NB4 (cell line): ENCODE measurements at places on chromosomes 4 and X.

DNA sequence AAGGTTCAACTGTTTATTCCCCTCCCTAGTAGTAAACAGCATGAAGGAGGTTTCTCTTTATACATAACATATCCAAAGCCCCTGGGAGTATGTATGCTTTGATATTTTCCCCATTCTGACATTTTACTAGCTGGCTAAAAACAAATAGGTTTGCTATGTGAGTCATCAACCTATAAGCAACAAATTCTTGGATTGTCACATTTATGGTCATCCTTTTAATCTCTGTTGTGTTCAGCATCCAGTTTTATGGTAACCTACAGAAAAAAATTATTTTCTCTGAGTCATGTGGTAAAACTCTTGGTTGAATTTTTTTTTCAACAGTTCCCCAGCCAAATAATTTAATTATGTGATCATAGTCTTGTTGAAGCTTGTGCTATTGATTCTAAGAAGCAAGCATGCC lies 734.1 kb downstream of the ADGRL3 start:
- DNase-seq = no peak

DNA sequence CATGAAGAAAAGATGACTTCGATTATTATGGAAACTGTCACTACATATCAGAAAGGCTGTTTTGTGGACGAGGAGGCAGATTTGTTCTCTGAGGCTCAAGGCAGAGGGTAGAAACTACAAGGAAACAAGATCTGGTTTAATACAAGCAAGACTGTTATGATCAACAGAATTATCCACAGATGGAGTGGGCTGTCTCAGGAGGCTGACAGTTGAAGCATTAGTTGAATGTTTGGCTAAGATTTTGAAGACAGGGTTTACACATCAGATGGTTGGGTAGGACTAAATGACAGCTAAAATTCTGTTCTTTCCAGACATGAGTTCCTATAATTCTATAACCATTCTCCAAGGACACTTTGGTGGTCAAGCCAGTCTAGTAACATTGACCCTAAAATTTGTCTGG lies 49.8 kb downstream of the LDOC1 start:
- no peak for DNase-seq

GRCh38 chr4:184142121-184143000 lies 75.3 kb downstream of the ENPP6 start:
- DNase-seq = no peak

DNA sequence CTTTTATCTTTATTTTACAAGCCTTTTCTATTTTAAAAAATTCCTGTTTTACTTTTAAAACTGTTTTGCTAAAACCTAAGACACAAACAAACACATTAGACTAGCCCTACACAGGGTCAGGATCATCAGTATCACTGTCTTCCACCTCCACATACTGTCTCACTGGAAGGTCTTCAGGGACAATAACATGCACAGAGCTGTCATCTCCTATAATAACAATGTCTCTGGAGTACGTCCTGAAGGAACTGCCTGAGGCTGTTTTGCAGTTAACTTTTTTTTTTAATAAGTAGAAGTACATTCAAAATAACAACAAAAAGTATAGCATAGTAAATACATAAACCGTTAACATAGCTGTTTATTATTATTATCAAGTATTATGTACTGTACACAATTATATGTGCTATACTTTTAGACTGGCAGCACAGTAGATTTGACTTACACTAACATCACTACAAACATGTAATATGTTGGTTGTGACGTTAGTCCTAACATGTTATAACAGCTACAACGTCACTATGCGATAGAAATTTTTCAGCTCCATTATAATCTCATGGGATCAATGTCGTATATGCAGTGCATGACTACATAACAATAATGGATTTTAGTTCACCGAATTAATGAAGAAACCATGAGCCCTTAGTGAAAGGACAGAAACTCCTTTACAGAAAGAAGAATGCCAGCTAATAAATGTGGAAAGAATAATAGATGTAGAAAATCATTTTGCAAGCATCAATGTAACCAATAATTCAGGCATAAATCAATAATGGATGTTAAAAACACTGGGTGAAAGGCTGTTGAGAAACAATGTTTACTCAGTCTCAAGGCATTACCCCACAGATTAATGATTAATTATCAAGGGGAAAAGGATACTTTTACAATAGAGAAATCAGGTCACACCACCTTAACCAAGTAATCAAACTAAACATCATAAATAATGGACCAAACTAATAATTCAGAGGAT lies 49.2 kb downstream of the FBXW7 start:
- no peak for DNase-seq

DNA sequence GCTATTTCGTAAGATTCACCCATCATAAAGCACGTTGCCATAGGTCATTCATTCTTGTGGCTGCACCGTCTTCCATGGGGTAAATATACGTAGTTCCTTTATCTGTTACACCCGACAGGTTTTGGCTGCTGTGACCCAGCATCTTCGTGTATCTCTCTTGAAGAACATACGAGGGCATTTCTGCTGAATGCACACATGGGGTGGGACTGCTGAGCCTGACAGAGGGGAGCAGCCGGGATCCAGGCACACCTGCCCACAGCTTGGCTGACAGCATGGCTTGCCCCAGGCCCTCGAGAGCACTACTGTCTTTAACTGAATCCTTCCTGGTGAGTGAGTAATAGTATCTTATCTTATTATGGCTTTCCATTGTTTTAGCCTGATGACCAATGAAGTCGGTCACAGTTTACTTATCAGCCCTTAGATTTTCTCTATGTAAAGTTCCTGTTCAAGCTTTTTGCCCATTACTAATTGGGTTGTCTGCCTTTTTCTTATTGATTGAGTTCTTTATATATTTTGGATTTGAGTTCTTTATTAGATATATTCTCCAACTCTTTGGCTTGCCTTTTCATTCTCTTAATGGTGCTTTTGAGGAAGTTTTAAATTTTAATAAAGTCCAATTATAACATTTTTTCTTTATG lies 45.0 kb upstream of the MXD4 start:
- peak; percentile 78 for DNase-seq

- DNase-seq = no peak
Observed at GRCh38 chr4:43277003-43277402, 384.5 kb downstream of the GRXCR1 start.

DNA sequence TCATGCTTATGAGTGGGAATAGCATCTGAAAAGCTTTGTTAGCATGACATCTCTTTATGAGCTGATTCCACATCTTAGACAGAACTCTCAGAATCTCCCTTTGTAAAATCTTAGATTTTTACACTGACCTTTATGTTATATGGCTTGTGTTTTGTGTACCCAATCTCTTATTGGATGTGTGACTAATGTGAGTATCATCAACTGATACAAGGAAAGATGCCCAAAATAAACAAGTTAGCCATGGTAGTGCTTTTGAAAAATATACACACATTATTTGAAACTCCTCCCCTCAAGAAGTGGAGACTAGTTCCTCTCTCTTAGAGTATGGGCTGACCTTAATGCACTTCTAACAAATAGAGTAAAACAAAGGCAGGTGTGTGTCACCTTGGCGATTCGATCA lies 160.1 kb upstream of the NRK start:
- no peak for DNase-seq

DNA sequence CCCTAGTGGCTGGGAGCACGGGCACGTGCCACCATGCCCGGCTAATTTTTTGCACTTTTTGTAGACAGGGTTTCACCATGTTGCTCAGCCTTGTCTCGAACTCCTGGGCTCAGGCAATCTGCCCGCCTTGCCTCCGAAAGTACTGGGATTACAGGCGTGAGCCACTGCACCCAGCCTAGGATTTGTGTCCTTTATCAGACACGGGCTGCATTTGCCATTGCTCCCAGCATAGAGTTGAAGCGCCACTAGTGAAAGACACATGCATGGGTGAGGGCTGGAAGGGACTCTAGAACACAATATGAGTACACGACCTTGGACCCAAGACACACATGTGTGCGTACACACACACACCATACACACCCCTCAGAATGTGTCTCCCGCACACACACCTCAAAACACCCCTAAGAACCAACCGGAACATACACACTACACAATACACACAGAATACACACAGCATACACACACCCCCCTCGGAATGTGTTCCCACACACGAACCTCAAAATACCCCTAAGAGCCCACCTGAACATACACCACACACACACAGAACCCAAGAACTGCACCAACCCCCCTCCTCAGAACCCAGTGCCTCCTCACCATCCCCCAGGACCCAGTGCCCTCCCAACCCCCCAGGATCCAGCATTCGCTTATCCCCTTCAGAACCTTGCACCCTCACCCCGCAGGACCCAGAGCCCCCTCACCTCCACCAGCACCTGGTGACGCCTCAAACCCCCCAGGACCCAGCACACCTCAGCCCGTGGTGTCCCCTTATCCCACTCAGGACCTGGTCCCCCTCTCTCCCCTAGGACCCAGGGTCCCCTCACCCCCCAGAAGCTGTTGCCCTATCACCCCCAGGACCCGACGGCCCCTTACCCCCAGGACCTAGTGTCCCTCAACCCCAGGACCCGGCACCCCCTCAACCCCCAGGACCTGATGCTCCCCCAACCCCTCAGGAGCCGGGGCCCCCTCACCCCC lies 1.0 kb downstream of the TNIP2 start:
- DNase-seq = no peak

GRCh38 chrX:37651921-37652452 lies 33.6 kb upstream of the XK start:
- DNase-seq = no peak

DNA sequence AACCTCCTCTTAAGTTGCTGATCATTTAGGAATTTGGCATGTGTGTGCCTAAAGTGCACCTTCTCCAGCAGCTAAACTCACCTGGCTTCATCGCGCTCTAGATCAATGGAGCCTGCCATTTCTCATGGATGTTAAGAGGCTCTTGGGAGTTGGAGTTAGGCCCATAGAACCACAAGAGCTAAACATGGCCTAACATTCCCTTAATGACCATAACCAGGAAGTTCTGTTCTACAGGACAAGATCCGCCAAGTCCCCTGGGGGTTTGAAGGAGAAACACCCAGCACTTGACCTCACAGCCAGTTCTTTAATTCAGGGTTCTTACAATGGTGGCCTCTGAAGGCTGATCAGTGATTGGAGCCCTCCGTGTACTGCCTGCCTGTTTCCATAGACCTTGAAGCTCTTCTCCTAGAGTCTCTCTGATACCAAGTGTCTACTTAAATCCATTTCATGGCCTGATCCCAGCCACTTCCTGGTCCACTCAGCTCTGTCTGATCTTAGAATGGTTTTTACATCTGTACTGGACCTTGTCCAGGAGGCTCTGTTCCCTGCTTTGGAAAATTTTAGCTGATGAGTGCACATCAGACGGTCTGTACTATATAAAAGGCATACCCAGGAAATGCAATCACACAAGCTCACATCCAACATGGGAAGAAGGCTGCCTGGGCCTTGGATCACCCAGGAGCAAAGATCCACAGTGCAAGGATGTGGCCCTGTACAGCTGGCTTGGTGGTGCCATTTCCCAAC lies 45.1 kb downstream of the RPS3A start:
- no peak for DNase-seq

DNA sequence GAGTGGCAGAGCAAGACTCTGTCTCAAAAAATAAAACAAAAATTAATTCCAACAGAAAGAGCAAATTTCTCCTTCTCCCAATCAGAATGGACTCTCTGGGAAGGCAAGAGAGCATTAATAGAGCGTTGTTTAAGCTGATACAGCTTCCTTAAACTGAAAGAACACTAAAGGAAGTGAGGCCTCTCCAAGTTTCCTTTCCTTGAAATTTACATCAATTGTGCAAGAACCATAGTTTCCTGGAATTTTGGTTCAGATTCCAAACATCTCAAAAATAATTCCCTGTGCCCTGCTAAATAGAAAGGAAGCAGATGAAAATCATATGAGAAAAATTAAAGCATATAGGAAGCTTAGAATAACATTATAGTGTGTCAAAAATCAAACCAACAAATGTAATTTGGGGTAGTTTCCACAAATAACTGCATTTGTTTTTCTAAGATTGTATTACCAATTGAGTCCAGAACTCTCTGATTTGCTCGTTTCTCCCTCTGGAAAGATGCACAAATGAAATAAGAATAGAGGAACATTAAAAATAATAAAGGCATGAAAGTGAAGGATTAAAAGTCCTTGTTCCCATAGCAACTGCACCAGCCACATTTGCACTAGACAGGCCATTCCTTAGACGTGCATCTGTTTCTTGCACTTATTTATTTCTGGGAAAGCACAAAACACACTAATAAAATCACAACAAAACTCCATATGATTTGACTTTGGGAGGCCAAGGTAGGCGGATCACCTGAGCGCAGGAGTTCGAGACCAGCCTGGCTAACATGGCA lies 3.7 kb upstream of the FAM241A start:
- no peak for DNase-seq

DNA sequence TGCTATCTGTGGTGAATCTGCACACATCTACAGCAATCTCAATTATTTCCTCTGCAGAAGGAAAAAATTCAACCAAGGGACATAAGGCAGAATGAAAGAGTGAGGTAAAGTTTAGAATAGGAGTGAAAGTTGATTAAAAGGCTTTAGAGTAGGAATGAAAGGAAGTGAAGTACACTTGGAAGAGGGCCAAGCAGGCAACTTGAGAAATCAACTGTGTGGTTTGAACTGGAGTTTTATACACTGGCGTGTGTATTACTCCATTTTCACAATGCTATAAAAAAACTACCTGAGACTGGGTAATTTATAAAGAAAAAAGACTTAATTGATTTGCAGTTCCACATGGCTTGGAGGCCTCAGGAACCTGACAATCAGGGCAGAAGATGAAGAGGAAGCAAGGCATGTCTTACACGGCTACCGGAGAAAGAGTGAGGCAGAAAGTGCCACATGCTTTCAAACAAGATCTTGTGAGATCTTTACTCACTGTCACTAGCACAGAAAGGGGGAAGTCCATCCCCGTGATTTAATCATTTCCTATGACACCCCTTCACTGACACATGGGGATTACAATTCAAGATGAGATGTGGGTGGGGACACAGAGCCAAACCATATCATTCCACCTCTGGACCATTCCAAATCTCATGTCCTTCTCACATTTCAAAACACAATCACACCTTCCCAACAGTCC lies 234.8 kb downstream of the IL15 start:
- DNase-seq = no peak

GRCh38 chrX:154441564-154441963 lies 2.4 kb upstream of the FAM50A start:
- no peak for DNase-seq

GRCh38 chrX:148588649-148589310 lies 88.4 kb downstream of the AFF2 start:
- DNase-seq = peak; percentile 47

DNA sequence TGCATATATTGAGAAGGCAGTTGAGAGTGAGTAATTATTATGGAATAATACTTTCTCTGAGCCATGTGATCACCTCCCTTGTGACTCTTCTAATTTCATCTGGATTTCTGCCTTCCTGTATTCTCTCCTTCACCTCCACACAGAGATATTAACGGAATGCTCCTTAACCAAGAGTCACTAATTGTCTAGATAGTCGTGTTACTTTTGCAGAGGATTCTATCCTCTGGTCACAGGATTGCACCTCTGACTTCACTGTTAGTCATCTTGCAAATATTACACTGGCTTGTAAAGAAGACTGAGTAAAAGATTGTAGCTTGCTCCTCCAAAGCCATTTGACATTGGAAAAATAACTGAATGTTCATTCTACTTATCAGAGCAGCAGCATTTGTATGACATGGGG lies 160.9 kb downstream of the SH2D1A start:
- no peak for DNase-seq
